ENCODE measurements at places on chromosomes 2 and 18.

DNA sequence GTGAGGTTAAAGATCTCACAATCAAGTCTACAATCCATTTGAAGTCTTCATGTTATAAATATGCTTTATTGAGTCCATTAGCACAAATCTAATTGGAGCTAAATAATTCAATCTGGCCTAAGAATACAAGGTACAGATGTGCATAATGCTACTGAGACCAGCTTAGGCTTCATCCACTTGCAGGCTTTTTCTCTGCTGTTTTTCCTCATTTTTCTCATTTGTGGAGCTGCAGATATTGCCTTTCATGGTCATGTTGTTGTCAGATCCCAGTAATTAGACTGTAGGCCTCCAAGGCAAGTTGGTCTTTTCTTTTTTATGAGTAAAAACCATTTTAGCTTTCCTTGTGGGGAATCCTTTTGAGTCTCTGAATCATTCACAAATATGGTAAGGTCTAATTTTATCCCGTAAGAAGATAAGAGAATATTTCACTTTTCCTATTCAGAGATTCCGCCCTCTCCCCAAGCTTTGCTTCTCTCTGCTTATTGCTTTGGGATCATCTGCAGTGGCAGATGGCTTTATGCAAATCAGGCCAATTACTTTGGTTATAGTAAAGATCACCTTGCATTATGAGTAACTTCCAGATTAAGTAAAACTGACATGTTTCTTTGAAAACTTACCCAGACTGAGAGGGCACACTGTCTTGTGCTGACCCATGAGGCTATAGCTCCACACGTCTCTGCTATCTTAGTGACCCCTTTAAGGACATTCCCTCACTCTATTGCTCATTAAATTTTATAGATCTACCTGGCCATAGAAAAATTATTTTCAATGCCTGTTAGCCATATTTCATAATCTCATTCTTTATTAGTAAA, 80.9 kb downstream of the MGAT5 start:
- no peak for DNase-seq

DNA sequence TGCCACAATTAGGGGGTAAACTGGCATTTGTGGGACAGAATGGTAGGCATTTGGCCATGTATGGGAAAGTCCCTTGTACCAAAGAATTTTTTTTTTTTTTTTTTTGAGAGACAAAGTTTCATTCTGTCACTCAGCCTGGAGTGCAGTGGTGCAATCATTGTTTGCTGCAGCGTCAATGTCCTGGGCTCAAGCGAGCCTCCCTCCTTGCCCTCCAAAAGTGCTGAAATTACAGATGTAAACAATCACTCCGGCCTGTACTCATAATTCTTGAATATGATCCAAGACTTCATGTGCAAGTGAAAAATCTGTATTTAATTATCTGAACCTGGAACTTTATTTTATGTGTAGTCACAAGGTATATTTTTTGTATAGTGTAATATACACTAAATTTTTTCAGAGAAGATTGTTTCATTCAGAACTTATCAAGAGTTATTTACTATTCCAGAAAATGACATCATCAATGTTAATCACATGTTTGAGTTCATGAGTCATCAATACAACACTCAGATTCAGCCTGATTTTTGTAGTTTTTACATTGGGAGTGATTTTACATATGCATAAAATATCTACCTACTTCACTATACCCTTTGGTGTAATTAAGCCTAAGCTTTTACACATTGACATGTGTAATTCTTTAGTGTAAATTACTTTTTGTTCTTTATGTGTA, 138.7 kb upstream of the L3MBTL4 start:
- DNase-seq = no peak

GRCh38 chr2:162343492-162343823, 474 bp upstream of the GCA start:
- no peak for DNase-seq

DNA sequence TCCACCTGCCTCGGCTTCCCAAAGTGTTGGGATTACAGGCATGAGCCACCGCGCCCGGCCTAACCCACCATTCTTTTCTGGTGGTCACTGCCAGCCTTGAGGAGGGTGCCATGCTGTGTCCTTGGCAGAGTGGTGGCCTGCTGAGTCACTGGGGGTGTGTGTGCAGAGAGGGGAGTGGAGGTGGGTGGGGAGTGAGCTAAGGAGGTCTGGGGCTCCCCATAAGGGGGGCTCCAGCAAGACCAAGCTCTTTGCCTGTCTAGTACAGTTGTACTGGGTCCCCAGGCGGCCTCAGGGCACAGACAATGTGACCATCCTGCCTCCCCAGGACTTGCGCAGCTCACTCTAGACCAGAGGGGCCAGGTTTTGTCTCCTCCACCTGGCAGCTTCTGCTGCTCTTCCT, 36.1 kb downstream of the LAMA3 start:
- DNase-seq = no peak

DNA sequence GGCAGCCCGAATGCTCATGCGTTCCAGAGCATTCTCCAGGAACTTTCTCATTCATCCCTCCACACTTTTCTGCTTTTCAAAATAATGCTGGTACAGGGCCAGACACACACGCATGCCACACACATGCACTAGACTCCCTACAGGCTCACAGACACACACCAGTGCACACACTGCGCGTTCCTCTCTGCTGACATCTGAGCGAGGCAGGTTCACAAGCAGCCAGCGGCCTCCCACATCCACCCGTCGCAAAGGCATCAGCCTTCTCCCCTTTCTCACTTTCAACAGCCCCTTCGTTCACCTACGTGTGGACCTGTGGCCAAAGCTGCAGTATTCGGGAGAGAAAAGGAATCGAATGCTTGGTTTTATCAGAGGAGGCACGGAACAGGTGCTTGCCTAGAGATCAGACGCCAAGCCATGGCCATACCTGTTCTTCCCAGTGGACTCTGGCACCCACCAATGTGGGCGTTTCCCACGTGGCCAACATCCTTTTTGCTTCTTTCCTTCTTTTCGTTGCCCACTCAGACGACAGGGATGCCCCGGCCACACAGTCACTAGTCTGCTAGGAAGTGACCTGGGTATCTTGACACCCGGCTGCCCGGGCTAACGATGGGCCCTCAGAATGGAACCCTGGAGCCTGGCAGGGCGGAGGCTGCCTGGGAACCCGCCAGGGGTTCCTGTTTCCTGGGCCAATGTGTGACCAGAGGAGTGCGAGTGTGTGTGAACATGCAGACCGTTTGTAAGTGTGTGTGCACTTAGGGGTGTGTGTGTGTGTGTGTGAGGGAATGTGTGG, 85.8 kb upstream of the ID2 start:
- DNase-seq = no peak

- no peak for DNase-seq
These were observed 51.0 kb upstream of the EML4 start for GRCh38 chr2:42117923-42118753.

GRCh38 chr2:238290091-238290509, 1.7 kb upstream of the PER2 start:
- peak; percentile 84 for DNase-seq

GRCh38 chr2:9663008-9663879, 32.4 kb upstream of the YWHAQ start:
- no peak for DNase-seq

GRCh38 chr2:188997263-188997662, 23.1 kb downstream of the COL3A1 start:
- DNase-seq = no peak

- no peak for DNase-seq
These were observed 30.9 kb upstream of the UBE2F start for GRCh38 chr2:237935740-237936452.

GRCh38 chr2:230326453-230327417, at the start of gene SP140L:
Gene SP140L, plus strand, starts transcription at chr2:230327193. Its CDS starts 77 bp downstream, at chr2:230327270.
- peak; percentile 41 for DNase-seq

DNA sequence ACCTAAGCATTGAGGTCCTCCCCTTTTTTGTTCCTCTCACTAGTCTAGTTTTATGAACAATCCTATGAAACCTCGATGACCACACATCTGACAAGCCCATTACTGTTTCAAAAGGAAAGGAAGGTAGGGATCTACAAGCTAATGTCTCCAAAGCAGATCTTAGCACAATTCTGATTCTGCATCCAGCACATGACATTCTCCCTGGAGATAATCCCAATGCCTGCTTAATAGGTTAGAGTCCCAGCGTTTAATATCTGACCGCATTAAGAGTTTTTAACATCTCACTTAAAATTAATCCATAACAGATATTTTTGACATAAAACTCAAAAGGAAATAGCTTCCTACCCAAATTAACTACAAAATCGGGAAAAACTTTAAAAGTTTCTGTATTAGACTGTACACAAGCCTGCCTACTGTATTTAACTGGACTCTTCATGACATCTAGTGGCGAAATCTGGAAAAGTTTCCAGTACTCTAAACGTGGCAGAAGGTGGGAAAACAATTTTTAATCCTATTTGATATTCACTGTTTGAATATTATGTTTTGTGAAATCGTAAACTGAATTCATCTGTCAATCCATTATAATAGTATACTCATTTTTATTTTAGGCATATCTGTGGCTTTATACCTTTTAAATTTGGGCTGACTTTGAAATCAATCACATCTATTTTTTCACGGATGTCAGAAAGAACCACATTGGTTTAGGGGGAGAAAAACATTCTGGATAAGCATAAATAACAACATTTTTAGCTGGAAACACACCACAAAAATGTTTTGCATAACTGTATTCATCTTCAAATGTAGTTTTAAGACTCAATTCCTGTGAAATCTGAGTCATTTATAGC, 62.4 kb downstream of the TXNL1 start:
- peak; percentile 61 for DNase-seq

DNA sequence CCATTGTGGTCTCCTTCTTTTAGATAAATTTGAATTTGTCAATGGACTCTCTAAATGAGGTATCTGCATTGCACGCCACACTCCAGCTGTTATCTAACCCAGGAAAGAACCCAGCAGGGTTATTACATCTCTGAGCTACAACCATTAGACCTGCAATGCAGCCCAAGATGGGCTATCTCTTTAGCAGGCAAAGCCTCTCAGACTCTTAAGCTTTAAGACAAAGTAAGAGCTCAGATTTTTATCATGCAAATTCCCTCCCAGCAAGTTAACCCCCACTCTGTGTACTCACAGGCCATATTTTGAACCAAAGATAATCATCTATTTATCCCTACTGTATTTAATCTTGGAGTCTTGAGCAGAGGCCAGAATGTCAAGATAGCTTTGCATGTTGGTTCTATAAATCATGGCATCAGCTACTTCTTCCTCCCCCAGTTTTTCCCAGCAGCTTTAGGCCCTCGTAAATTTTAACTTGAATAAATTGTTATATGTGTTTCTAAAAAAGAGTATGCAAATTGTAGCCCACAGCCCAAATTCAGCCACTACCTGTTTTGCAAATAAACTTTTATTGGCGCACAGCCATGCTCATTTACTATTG, 273.7 kb upstream of the PKDCC start:
- DNase-seq = no peak

DNA sequence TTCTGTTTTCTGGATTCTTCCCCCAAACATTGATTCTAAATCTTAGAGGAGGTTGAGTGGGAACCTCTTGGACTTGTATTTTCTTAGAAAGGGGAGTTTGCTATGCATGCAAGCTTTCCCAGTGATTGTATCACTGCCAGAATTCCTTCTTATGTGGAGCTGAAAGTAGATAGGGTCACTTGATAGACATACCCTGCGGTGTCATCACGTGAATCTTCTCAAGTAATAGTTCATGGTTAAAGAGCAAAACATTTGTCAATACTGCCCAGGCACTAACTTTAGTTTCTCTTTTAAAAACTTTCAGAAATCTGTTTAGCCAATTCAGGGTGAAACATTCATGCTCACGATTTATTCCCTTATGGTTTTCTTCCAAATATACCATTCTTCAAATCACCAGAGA, 6.4 kb downstream of the PMAIP1 start:
- DNase-seq = no peak

DNA sequence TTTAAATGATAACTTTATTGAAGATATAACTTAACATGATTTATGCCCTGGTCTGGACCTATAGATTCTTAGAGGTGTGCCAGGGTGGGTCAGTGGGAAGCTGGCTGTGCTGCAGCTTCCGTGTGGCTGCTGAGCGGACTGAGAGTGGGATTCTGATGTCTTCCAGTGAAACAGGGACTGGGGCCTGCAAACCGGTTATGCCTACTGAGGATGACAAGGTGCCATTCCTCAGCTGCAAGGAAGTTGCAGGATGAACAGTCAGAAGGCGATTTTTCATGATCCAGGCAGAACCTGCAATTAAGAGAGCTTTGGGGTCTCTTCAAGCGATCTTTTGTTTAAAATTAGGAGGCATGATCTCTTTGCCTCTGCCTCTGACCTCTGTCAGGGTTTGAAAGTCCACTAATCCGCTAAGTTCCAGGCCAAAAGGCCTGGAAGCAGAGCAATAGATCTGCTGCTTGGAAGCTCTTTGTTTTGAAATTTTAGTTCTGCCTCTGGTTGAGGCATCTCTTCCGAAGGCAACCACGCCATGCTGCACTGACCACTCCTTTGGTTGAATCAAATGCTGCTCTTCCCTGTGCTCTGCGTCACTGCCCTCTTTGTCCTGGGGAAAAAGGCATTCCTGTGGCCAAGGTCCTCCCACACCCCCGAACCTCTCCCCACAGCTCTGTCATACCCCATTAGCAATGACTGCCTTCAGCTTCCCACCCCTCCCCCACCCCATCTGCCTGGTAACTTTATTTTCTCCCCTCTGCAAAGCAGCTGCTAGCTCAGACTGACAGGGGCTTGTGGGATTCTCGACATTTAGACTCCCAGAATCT, 2.0 kb downstream of the TMEM169 start:
- peak; percentile 65 for DNase-seq

GRCh38 chr2:237294460-237294859, 119.5 kb downstream of the COL6A3 start:
- no peak for DNase-seq

DNA sequence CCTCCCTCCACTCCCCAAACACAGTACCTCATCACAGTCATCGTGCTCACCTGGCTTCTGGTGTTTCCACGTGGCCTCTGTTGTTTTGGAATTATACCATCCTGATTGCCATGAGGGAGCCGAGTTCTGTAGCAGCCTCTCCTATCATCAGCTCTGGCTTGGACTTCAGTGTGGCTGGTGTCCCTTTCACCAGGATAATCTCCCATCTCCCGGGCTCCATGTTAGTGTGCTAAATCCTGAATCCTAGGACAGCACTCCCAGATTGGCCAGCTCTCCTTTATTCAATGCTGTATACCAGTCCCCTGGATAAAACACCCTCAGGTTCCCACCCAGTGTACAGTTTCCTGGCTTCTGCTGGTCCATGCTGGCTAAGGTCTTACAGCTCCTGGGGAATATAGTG, 53.3 kb downstream of the LONRF2 start:
- no peak for DNase-seq

- no peak for DNase-seq
These were observed 87.9 kb upstream of the COL5A2 start for GRCh38 chr2:189267491-189267890.

Data from H7 (cell line).